ENCODE measurements at places on chromosomes 7 and 10. TPM values are rescaled to one million over a fixed set of nuclear protein-coding genes. Genes with fewer than 3 reads are reported as not detected.

IPMK gene
- total RNA-seq: 5.7 TPM

GRCh38 chr7:27640884-27641574, 21.7 kb downstream of the HIBADH start:
- no peak for DNase-seq
- H3K4me3 ChIP-seq: no peak overlapping the region
- no peaks in the 10 kb centered on the region for H3K27me3 ChIP-seq
- H3K4me1 ChIP-seq: peaks cover 27% of the 10 kb centered on the region
- no peaks in the 10 kb centered on the region for H3K36me3 ChIP-seq

DNA sequence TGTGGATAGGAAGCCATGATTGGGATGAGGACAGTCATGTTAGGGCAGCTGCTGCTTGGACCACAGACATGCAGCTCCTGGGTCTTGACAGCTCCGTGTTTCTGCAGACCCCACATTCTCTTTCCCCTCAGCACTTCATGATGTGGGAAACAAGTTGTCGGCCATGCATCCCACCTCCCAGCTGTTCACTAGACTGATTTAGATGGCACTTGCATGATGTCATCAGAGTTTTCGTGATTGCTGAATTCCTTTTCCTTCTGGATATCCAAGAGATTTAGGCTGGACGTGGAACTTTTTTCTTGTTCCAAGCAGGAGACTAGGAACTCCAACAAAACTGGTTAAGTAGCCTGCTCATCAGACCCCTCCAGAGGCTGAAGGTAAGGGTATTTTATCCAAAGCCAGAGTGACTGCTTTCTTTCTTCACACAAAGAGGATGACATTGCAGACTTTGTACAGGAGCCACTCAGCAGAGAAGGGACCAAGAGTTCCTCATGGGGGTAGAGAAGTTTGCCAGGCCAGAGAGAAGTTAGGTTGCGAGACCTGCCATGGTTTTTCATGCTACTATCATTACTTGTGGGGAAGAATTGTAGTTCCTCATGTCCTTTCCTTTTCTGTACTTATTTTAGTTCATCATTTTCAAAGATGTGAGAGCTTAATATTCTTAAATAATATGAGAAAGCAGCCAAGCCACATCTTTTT, 117.7 kb upstream of the GJD4 start:
- no peaks in the 10 kb centered on the region for H3K36me3 ChIP-seq
- no peaks in the 10 kb centered on the region for H3K27me3 ChIP-seq
- peaks cover 16% of the 10 kb centered on the region for H3K4me1 ChIP-seq
- H3K27ac ChIP-seq: no peak overlapping the region
- no peak for DNase-seq

DNA sequence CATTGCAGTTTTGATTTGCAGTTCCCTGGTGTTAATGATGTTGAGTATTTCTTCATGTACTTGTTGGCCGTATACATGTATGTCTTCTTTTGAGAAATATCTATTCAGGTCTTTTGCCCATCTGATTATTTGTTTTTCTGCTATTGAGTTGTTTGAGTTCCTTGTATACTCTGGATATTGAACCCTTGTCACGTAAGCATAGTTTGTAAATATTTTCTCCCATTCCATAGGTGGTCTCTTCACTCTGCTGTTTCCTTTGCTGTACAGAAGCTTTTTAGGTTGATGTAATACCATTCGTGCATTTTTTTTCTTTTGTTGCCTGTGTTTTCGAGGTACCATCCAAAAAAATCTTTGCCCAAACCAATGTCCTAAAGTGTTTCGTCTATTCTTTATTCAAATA, 43.6 kb upstream of the LRRC17 start:
- no peak overlapping the region for H3K4me3 ChIP-seq
- no peak overlapping the region for H3K27ac ChIP-seq
- H3K36me3 ChIP-seq: no peaks in the 10 kb centered on the region
- no peak for DNase-seq
- H3K27me3 ChIP-seq: no peaks in the 10 kb centered on the region
